ENCODE measurements at places on chromosomes 1 and 21.
A peak's percentile ranks its signal among the peaks of the same experiment; 100 is the strongest.

GRCh38 chr1:111786669-111787207 is 31.0 kb downstream of the DDX20 start:
- ATAC-seq: no peak

GRCh38 chr1:195472291-195472690 is 1135.9 kb downstream of the KCNT2 start:
- no peak for ATAC-seq

DNA sequence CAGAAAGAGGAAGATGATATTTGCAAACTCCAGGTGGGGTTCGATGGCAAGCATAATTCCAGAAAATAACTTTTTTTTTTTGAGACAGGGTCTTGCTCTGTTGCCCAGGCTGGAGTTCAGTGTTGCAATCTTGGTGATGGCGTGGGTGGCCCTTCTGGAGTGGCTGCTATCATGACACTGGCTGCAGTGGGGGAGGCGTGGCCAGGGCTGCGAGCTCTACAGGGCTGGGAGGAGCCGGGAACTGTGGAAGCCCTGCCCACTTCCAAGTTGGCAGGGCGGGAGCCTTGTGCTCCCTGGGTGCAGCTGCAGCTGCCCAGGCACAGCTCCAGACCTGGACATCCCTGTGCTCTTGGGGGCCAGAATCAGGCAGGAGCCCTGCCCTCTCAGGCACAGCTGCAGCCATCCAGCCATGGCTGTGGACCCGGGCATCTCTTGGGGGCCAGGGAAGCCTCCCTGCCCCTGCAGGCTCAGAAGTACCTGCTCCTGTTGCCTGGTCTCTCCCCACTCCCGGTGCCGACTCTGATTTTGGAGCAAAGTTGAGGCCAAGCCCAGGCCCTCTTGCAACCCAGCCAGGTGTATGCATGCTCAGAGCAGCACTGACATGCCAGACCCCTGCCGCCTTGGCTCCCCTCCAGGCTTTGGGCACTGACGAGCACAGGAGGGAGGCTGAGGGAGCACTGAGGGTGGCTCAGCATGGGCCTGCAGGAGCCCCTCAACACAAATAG is 7.2 kb upstream of the BCL10 start:
- no peak for ATAC-seq

- ATAC-seq: no peak
These were observed 67.0 kb upstream of the KLHDC7A start for GRCh38 chr1:18413541-18414305.

GRCh38 chr1:169546087-169546995 is 39.9 kb downstream of the F5 start:
- peak; percentile 76 for ATAC-seq
